ENCODE measurements at places on chromosomes 6 and 20.

DNA sequence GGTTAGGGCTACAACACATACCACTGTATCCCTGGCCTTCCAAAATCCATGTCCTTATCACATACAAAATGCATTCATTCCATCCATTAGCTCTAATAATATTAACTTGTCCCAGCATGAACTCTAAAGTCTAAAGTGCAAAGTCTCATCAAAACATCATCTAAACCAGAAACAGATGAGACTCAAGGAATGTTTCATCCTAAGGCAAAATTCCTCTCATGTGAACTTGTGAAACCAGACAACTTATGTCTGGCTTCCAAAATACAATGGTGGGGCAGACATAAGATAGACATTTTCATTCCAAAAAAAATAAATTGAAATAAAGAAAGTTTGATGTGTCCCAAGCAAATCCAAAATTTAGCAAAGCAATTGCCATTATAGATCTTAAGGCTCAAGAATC lies 257.4 kb downstream of the HTR1B start:
- DNase-seq, result no peak

DNA sequence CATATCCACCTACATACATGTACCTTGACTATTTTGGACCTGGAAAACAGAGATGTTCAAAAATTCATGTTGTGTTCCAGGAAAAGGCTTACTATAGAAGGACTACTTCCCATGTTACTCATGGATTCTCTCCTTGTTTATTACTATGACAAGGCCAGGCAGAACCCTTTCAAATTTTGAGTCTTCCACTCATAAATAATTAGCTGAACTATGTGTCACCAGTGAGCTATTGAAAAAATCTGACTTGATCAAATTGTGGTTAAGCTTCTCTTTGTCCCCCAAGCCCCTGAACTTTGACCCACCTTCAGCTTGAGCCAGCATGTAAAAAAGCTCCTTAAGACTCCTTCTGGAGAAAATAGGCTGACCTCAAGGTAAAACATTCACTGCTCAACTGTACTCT lies 1142.8 kb upstream of the EYS start:
- DNase-seq, result no peak

- no peak for DNase-seq
Measured at GRCh38 chr6:89406141-89406540, 5.9 kb downstream of the RRAGD start.

GRCh38 chr6:88048578-88048977 lies 937 bp downstream of the SPACA1 start:
- DNase-seq, result no peak

DNA sequence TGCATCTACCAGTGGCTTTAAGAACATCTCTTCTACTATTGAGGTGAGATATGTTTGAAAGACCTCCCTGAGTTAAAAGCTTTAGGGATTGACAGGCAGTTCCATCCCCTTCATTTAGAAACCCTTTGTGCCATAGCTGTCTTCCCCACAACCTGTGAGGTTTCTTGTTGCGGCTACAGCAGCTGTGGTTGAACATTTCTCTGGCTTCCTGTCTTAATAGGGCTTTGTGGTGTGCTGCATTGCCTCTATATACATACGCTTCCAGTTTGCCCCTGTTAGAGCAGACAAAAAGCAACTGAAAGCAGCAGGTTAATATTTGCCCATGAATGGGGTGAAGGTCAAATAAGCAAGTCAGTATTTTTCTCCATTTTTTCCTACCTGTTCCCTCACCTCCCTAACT lies 210.2 kb downstream of the TMEM200A start:
- no peak for DNase-seq

DNA sequence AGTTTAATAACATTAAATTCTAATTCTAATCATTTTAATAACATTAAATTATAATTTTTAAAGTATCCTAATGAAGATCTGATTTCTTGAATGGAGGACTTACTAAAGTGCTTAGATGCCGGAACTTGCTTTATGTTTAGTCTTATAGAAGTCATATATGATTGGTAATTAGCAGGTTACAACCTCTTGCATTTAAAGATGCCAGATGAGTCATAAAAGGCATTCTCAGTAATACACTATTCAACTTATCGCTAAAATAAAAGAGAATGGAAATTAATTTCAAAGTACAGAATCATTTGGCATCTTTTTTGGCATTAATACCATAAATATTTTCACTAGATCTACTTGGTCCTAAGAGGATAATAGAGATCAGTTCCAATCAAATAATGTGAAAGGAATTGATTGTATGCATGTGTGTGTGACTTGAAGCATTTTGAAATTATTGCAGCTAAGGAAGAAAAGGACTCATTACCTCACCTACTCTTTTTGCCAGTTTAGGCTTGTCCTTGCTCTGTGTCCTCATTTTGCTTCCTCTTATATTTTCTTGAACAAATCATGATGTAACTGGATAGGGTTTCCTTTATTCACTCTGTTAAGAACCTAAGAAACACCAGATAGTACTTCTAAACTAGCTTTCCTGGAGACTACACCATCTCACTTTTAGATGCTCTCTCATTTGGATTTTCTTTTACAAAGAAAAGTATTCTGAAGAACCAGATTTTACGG lies 2.7 kb downstream of the COL21A1 start:
- DNase-seq, result no peak

GRCh38 chr6:161393839-161394364 lies 120.0 kb upstream of the AGPAT4 start:
- DNase-seq, result peak; percentile 96

DNA sequence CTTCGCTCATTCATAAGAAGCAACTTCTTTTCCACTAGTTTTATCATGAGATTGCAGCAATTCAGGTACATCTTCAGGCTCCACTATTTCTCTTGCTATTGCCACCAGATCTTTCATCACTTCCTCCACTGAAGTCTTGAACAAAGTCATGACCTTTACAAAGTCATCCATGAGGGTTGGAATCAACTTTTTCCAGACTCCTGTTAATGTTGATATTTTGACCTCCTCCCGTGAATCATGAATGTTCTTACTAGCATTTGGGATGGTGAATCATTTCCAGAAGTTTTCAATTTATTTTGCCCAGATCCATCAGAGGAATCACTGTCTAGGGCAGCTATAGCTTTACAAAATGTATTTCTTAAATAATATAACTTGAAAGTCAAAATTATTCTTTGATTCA lies 1.5 kb downstream of the CENPQ start:
- no peak for DNase-seq

DNA sequence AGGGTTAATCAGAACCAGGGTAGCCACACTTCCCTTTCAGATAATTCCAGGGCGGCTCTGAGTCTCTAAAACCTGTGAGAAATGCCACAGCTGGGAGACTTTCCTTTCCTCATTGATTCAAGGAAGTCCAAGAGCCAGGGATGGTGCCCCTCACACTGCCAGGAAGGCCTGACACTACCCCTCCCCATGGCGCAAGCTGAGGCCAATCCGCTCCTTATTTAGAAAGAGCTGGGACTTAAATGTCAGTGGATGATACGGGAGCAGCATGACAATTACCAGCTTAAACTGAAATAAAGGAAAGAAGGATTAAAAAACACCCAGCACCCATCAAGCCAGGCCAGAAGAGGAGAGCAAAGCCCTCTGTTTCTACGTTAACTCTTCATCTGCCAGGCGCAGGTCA lies 244.4 kb downstream of the LRFN2 start:
- peak; percentile 45 for DNase-seq

GRCh38 chr20:54110041-54110440 lies 39.6 kb upstream of the BCAS1 start:
- no peak for DNase-seq

DNA sequence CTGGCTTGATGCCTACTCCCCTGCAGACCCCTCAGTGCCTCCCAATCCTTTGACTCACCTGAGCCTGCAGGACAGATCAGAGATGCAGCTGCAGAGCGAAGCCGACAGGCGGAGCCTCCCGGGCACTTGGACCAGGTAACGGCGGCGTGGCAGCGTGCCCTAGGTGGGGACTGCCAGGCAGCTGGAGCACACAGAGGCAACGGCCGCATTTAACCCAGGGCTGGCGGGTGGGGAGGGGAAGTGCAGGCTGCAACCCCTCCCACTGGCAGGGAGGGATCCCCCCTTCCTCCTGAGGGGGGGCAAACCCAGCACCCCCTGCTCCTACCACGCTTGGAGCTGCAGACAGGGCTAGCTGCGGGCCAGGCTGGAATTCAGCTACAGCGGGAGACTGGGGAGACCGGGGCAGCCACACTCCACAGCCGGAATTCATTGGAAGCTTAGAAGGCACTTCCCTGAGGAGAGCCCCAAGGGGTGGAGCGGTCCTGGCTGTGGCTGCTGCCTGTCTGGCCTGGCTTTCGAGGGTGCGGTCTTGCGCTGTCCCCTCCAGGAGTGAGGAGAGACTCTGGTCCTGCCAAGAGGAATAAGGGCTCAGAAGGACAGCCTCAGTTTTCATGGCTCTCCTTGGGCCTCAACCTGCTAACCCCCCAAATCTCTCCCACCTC lies at the start of gene MATN4:
Gene MATN4, minus strand, starts transcription at position 183 of the 662 bp plus-strand sequence. CDS start 2,717 bp downstream, outside the sequence.
- no peak for DNase-seq

- no peak for DNase-seq
Measured at GRCh38 chr20:4483961-4484360, 237.7 kb upstream of the PRND start.

DNA sequence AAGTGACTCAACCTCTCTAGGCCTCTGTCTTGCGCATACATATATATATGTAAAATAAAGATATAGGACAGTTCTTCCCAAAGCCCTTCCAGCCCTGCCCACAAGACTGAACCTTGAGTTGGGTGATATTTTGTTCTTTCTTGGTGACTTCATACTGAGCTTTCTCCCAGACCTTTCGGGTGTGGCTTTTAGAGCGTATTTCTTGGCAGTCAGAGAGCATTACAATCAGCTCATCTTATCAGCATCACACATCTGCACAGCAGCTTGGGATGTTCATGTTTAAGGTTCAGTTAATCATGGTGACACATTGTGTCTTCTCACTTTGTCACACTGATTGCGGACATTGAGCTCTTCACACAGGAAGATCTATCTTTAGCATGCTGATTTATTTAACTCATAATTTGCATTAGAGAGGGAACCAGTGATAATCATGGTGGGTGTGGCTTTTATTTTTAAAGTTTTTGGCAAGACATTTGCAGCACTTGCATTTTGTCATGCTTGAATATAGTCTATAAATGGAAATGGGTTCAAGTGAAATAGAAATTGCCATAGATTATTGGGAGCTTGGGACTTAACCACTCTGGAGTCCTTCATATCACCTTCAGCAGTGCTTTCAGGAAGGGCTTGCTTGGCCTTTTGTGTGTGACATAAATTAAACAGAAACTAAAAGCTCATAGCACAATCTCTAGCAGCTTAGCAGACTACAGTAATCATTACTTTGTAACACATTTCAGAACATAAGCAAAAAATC lies 8.3 kb downstream of the KIF3B start:
- no peak for DNase-seq

DNA sequence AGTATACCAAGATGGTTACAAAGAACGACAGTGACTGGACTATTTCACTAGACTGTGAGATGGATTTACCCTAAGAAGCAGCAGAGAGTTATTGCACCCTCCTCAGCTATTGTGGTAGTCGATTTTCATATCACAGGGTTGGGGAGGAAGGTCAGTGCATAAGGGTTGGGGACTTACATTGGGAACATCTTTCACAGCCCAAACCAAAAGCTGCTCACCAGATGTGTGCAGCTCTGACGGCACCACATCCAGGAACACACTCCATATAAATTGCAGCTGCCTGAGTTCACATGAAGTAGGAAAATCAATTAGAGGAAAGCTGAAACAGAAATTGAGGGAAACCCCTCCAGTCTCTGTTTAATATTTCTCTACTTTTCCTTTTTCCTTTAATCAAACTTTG lies 470.5 kb upstream of the NRSN1 start:
- DNase-seq, result no peak

DNA sequence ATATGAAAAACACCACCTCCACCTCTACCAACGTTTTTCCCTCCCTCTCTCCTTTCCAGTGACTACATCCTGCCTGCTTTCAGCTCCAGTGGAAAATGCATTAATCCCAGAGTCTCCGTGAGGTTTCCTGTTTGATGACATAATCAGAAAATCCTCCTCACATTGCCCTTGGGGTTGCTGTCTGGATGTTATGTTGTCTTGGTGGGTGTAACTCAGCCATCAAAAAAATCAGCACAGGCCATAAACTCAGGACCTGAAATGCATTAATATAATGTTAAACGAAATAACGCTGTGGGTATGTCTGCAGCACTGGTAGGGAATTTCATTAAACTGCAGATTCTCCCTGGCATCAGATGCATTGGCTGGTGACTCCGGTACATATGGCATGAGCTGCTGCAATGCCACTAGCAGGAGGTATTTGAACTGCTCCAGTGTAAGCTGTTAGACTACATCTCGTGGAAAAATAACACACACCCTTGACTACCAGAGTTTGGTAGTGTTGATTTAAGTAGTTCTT lies 297.8 kb downstream of the PRL start:
- DNase-seq, result peak; percentile 5

- no peak for DNase-seq
Measured at GRCh38 chr6:119649531-119649930, 300.0 kb upstream of the MAN1A1 start.

DNA sequence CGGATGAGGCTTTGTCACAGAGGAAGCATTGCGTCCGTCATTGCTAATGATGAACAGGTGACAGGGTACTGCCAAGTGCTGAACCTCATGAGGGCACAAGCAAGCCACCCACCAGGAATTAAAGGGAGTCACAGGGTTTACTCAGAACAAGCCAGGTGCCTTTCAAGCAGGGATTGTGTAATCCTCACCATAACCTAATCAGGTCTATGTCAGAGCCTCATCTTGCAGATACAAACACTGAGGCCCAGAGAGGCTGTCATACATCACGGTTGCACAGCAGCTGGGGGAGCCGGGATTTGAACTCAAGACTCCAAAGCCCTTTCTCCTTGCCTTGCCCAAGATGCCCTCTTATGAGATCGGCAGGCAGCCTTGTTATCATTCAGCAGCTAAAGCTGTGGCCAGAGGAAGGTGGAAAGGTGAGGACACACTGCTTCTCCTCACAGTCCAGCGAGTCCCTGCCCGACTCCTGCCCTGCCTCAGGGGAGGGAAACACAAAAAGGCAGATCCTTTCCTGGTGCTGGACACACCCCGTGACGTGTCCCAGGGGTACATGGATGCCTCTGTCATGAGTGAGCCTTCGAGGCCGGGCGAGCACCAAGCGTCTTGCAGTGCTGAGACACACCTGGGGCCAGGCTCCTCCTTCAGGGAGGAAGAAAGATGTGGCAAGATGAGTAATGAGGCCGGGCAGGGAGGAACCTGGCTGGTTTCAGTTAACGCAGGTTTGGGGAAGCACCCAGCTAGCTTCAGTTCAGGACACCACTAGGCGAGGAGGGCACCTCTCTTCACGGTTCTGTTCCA lies 214.9 kb downstream of the LY86 start:
- no peak for DNase-seq
